ENCODE measurements at places on chromosomes 4 and X.

- DNase-seq: no peak
These were observed 162.1 kb downstream of the SMIM20 start for GRCh38 chr4:26076000-26076587.

- DNase-seq: no peak
These were observed at the start of gene DIAPH2 for GRCh38 chrX:96684339-96685209. Gene DIAPH2 (plus strand): TSS chrX:96684842.

- DNase-seq: no peak
These were observed 39.8 kb downstream of the GRIA3 start for GRCh38 chrX:123223859-123224258.

- DNase-seq: no peak
These were observed 355.7 kb downstream of the GALNTL6 start for GRCh38 chr4:172168888-172169287.

DNA sequence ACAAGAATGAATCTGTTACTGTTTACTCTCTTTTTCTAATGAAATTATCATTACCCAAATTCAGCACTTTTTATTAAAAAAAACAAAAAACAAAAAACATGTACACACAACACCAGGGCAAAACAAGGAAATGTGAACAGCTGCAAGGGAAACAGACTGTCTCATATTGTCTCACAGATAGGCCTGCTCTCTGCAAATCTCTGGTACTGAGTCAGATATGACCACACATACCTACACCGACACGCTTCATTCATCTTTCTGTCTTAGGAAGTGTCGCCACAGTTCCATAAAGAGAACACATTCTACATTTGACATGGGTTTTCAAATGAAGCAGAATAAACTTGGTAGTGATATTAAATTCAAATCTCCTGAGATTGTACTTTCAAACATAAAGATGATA is 92.2 kb upstream of the GPR34 start:
- no peak for DNase-seq

GRCh38 chrX:46488712-46489111 is 56.5 kb downstream of the ZNF674 start:
- no peak for DNase-seq

Data from NCI-H1048 (cell line).